Dermis microvascular lymphatic vessel endothelial cell (primary cell): ENCODE measurements at places on chromosomes 6 and 20. TPM values are rescaled to one million over a fixed set of nuclear protein-coding genes. Genes with fewer than 3 reads are reported as not detected.
A peak's percentile ranks its signal among the peaks of the same experiment; 100 is the strongest.

Gene STMND1
- total RNA-seq = not detected in 2 replicates

DNA sequence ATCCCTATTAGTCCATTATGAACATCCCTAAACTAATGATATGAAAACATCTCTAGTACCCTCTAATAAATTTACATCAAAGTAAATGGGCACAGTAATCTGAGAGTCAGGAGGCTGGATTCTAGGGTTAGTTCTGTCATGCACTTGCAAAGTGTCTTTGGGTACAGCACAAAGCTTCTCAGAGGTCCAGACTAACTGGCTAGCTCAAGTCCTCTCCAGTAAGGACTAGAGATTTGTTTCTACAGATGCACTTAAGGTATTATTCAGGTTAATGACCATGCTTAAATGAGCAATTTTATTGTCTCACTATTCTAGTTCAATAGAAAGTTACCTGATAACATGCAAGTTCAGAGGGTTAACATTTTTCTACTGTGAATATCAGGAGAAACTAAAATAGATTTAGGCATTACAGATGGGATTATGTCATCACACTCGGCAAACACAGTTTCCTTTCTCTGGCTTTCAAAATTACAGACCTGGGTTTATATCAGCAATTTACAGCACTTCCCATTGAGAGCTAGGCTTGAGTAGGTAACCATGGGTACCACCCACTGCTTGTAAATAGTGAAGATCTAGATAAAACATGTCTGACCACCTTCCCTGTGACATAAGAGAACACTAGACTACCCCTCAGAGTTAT is 402.9 kb upstream of the RUNX2 start:
- DNase-seq = no peak

- no peak for DNase-seq
Observed at GRCh38 chr6:20464041-20464440, 62.4 kb downstream of the E2F3 start.

DNA sequence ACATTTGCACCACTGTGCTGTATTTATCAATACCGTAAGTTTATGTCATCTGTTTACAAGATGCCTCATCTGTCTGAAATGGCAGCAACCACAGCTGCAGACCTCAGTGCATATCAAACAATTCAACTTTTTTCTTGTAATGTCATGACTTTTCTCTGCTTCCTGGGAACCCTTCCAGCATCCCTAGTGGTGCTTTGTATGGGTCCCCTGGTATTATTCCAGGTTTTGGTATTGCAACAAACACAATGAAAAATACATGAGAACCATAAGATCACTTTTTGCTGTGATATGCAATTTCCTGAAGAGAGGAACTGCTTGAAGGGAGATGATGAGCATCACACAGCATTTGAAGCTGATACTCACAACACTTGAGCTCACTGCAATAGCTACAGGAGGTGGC is 12.0 kb upstream of the TXNDC5 start:
- no peak for DNase-seq

Gene FRMD1
- total RNA-seq = not detected in 2 replicates

DNA sequence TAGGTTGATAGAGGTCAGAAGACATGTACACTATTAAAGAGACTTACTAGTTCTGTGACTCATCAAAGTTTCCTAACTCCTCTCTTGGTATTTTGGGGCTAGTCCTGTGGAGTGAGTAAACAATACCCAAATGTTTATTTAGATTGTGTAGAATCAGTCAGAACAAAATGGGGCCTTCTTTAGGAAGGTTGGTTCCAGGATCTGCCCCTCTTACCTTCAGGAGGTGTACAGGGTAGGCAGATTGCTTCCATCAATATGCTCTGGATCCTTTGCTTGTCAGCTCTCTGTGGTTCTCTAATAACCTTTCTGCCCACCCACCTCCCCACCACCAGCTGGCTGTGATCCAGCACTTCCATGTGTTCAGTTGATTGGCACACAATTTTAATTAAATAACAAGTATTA is 107.0 kb downstream of the POPDC3 start:
- no peak for DNase-seq

GRCh38 chr6:11428895-11429294 is 108.7 kb upstream of the TMEM170B start:
- no peak for DNase-seq

Gene RNF144B
- total RNA-seq = 12.0 and 13.9 TPM in 2 replicates

Gene OLIG3
- not detected in 2 replicates for total RNA-seq

DNA sequence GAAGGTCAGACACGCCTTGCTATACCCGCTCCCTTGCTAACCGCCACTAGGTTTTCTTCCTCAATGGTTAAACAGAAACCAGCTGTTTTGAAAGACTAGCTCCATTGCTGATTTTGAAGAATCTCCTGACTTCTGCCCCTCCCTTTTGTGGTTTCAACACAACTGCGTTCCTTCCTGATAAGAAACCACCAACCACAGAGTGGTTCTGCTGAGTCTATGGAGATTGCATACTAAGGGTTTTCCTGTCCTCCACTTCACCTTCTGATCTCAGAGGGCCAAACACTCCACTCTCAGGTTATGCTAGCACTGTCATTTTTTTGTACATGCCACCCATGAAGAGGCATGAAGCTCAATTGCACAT is 207.9 kb downstream of the MYLK4 start:
- DNase-seq = no peak

Gene THBS2
- 0.51 TPM in 1 of 2 replicates, not detected in the other for total RNA-seq

Gene TUBB2B
- total RNA-seq = 3.6 and 4.6 TPM in 2 replicates

Gene HCRTR2
- not detected in 2 replicates for total RNA-seq

- no peak for DNase-seq
Observed at GRCh38 chr6:126513198-126513597, 173.3 kb downstream of the CENPW start.

GRCh38 chr6:106743612-106744011 is 114.2 kb downstream of the QRSL1 start:
- DNase-seq = no peak

GRCh38 chr20:13186043-13186774 is 34.9 kb upstream of the ISM1 start:
- no peak for DNase-seq

DNA sequence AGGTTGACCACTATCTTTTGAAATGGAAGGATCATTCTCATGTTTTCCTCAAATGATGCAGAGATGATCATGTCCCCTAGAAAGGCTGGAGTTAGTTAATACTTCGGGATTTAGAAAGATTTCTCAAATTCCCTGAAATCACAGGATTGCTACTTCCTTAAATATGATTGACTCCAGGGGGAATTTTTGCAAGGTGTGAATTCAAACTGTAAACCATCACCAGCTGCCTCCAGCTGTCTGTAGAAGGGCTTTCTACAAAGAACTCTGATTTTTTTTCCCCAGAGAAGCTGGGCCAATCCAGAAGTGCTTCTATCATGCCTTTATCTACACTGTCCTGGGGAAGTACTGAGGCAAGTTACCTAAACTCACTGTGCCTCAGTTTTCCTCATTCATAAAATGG is 114.5 kb downstream of the EDN1 start:
- no peak for DNase-seq

Gene SLC17A3
- total RNA-seq = not detected in 2 replicates

Gene DDX39B
- total RNA-seq = 318 and 410 TPM in 2 replicates

DNA sequence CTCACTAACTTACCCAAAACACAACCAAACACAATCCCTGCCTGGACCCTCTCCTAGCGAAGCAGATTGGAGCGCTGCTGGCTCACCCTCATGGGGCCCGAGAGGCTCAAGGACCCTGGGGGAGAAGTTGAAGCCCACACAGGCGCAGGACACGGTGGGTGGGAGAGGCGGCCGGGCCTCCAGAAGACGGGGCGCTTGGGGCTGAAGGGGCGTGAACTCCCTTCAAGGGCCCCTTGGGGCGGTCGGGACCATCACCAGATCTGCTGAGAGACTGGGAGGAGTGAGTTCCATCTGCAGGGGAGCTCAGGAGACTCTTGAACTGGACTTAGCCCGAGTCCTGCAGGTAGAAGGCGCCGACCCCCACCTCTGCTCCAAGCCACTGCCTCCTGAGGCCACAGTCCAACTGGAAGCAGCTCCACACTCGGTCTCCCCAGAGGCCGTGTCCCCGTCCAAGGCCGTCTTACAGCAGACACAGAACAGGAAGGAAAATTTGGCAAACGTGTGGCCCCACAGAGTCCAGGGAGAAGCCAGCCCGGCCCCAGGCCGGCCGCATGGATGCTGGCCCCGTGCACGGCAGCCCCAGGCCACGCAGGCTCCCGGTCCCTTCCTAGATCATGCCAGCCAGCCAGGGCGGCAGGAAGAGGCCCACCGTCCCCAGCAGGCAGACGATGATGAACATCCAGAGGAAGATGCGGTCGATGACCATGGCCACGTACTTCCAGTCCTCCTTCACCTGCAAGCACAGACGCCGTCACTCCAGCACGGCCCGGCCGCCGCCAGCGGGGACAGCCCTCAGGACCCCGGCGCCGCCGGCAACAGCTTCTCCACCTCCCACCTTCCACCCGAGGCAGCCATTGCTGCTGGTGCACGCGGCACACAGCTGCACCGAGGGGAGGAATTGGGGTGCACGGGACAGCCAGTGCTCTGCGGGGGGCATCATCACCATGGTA is 14.7 kb downstream of the CHRNA4 start:
- DNase-seq = no peak

GRCh38 chr6:42978487-42978838 is 518 bp downstream of the PEX6 start:
- peak; percentile 34 for DNase-seq

DNA sequence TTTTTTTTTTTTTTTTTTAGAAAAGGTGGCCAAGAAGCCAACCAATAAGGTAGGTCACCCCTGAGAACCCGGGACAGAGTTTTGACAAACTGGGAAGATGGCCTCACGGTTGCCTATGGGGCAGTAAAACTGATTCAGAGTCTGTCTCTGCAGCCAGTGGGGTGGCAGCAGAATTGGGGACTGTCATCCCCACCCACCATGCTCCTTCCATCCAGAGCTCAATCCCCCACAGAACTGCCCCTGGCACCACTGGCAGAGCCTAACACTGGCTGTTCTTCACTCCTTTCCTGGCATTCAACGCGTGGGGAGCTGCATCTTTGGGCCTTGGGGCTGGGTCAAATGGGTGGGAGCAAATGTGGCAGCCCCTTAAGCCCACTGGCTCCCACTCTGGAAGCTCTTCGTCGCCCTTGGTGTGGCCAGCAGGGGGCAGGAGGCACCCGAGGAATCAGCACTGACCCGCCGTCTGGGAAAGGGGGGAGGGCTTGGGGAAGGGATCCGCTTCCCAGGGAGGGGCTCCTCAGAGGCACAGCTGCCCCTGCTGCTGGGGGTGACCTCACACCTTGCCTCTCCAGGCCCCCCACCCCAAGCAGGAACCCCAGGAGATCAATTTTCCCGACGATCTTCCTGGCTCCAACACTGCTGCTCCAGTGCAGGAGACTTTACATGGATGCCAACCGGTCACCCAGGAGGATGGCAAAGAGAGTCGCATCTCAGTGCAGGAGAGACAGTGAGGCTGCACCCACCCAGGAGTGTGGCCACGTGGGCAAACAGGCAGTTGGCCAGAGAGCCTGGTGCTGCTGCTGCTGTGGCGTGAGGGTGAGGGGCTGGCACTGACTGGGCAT is 10.4 kb downstream of the CD40 start:
- no peak for DNase-seq

Gene ERVFRD-1
- under 0.01 TPM in 2 replicates for total RNA-seq

Gene NKAPL
- under 0.01 and 0.38 TPM in 2 replicates for total RNA-seq

- DNase-seq = no peak
Observed at GRCh38 chr20:36893801-36894200, 17.9 kb downstream of the TLDC2 start.

- peak; percentile 94 for DNase-seq
Observed at GRCh38 chr6:4606821-4607704, 169.1 kb upstream of the CDYL start.
